ENCODE measurements at places on chromosomes 11 and 22. TPM values are rescaled to one million over a fixed set of nuclear protein-coding genes. Genes with fewer than 3 reads are reported as not detected.

DNA sequence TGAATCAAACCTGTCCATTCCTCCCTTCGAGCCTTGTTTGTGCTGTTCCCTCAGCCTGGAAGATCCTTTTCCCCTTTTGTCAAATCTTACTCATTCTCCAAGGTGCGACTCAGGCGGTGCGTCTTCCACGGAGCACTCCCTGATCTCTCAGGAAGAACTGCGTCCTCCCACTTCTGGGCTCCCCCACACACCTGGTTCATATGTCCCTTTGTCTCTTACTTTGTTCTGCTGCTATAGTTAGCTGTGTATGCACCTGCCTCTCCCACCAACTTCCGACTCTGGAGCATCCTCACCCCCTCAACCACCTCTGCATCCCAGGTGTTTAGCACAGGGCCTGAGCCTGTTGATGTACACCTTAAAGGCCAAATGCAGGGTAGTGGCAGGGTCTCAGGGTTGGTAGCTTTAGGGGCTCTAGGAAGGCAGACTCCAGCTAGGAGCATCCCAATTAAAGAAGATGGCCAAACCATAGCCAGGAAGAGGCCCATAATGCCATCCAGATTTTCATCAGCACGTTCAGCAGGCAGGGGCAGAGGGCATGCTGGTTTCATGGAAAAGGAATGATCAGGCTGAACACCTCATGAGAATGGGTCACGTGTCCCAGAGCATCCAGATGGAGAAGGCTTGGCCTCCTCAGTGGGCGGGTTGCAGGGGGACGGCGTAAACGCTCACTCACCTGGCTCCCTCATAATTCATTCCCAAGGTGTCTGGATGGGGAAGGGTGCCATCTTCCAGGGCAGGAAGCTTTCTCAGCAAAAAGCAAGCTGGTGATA is 20.1 kb downstream of the PTPN5 start:
- no peak for DNase-seq

DNA sequence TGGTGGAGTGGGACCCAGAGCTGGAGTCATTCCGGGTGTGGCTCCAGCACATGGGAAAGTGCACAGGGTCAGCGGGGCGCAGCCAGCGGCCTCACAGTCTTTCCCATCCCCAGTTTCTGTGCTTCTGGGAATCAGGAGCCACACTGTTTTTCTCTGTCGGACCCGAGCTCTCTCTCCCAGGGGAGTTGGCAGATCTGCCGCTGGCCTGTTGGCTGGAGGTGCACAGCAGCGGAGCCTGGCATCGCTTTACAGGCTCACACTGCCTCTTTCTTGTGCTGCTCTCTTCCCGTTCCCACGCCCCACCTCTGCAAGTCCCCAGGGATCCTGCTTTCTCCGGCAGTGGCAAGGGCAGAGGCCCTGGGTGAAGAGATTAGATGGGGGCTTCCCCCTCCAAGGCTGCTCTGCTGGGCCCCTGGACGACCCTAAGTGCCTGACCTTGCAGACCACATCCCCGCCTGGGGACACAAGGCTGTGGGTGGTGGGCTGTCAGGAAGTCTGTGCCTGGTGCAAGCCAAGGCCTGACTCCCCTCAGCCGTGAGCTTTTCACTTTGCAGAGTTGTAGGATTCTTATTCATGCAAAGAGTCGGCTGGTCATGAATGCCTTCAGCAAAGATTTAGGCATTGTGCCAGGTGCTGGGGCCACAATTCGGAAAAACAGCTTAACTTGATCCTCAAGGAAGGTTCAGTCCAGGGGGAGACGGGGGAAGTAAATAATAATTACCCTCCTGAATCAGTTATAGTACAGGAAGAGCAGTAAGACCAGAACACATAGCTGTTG is 116.3 kb downstream of the TIMP3 start:
- DNase-seq: no peak

DNA sequence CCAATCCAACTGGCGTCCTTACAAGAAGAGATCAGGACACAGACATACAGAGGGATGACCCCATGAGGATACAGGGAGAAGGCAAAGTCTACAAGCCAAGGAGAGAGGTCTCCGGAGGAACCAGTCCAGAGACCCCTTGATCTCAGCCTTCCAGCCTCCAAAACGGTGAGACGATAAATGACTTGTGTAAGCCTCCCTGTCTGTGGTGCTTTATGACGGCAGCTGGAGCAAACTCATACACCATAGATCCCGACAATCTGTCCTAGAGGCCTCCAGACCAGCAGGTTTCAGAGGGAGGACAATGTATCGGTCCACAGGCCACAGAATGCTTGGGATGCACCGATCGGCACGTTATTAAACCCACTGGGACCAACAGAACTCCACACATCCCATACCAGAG is 383.3 kb downstream of the SHANK2 start:
- no peak for DNase-seq

DNA sequence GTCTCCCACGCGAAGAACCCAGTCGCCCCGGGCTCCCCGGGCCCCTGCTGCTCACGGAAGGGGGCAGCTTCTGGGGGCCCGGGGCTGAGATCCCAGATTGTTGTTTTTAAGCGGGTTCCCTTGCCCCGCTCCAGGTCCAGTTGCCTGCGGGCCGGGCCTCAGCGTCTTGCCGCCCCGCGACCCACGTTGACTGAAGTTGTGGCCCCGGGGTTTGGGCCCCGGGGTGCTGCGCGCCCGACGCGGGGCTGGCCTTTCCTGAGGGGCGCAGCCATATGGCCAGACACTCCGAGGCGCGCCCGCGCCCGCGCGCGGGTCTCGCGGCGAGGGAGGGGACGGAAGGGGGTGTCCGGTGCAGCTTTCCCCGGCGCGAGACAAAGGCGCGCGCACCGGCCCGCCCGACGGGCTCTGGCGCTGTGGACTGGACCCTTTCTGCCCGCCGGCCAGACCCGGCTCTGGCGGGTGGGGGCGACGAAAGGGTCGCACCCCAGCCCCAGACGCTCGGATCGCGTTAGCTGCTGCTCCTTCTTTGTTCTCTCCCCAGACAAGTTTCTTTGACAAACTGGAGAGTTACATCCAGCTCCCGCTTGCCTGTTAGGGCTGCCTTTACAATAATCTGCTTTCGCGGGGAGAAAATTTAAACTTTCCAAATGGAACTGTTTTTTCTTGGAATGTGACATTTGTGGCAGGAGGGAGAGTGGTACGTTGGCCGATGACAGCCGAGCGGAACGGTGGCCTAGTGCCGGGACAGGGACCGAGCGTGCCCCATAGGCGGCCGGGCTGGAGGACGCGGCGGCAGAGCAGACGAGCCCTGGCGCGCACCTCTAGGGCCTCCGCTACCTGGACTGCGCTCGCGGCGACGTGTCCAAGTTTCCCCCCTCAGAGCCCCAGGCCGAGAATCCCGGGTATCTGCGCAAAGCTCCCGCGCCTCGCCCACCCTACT is 716 bp downstream of the AMOTL1 start:
- DNase-seq: no peak

DNA sequence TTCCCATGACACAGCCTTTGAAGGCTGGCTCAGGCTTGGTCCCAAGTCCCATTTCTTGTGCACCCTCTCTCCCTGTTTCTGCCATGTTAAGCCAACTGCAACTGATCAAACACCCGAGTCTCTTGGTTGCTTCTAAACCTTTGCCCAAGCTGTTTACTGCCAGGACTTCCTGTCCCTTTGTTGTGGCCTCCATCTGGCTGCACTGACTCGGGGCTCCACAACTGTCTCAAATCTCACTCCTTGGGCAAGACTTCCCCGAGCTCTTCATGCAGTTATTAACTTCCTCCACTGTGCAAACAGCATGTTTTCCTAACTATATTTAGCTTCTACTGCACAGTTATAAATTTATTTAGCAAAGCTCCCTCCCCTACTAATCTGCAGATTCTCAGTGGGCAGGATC is 4.3 kb downstream of the VPREB1 start:
- no peak for DNase-seq

Gene TMEM191C
- total RNA-seq: 0.46 TPM

DNA sequence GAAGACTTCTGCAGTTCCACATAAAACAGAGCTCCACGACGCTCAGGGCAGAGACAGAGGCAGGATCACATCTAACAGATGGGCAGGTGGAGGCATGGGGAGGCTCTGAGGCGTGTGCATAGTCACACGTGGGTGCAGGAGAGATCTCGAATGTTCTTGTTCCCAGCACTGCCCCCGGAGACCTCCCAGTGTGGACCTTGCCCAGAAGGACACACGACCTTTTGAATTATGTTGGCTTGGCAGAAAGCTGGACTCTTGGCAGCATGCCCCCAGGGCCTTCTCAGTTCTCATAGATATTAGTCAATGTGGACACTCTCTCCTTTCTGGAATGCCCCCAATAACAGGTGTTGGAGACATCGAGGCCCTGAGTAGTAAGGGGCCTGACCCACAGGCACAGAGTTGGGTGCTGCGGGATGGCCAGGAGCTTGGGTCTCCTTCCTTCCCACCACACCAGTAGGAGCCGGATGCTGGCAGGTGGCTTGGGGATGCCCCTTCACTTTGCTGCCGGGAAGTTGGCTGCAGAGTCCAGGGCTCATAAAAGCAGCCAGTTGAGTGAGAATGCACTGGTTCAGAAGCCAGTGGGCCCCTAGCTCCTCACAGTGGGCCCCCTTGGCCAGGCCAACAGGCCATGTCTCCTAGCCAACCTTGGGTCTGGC is 12.1 kb downstream of the MYEOV start:
- no peak for DNase-seq

DNA sequence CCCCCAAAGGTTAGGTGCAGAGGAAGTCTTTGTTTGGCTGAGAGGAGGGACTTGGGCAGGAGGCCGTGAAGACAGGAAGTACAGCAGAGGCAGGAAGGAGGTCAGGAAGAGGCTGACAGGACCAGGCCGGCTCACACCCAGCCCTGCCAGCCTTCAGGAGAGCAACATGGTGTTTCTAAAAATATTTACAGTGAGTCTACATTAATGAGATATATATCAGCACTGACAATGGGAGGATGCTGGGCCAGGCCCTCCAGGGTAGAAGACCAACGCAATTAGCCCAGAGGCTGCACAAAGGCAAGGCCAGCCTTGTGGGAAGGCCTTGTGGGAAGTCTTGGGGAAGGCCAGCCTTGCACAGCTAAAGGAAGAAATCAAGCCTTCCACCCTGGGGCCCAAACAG is 7.9 kb upstream of the APLNR start:
- no peak for DNase-seq

- no peak for DNase-seq
These were observed 59.2 kb upstream of the PRODH start for GRCh38 chr22:18995327-18995711.

Gene RRP7A
- total RNA-seq: 40.5 TPM

DNA sequence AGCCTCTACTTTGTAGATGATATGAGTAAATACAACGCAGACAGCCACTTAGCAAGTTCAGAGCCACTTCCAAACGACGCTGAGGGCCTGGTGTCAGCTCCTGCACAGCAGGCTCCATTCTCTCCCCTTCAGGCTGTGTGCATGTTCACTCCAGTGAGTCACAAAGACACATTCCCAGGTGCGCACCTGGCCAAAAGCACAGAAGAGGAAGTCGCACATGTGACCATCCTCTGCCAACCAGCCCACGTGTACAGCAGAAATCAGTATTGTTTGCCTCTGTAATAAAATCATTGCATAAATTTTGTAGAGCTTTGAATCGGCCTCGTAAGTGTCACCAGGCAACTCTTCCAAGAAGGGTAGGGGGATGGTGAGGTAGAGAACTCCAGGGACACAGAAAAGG is 19.5 kb upstream of the TPH1 start:
- no peak for DNase-seq

Gene OR9G1
- not detected for total RNA-seq

DNA sequence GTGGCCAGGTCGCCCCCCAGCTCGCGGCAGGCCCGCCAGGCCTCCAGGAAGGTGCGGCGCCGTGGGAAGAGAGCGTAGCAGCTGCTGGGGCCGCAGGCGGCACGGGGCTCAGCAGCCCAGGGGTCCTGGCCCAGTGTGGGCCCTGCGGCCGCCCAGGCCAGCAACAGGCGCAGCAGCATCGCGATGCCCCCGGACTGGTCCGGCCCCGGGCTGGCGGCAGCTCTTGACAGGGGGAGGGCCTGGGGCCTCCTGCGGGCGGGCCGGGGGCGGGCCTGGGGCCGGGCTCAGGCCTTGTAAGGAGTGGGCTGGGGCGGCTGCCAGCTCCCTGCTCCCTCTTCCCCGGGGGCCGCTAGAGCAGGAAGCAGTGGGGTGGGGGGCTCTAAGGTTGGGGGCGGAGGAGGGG is at the start of gene CD248:
Gene CD248, minus strand, starts transcription at position 196 of the 403 bp plus-strand sequence. Its CDS starts 17 bp downstream, at position 179.
- DNase-seq: no peak

- no peak for DNase-seq
These were observed 628 bp upstream of the IGLL1 start for GRCh38 chr22:23580576-23581259.

GRCh38 chr11:68687311-68687710 is 3.0 kb downstream of the GAL start:
- DNase-seq: no peak

Gene CHADL
- total RNA-seq: 0.82 TPM

DNA sequence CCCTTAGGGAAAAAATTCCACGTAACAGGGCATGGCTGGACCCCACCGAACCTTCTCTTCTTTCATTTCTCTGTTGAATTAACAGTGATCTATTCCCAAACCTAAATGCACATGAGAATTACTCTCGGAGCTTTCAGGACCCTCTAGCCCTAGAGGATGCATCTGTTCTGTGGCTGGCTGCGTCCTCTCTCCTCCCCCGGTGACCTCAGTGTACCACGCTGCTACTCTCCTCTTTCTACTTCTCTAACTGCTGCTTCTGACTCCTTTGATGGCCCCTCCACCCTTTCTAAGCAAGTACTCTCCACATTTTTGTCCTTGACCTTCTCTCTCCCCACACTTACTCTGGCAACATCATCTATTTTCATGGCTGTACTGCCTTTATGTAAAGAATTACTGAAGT is 12.1 kb upstream of the APOA1 start:
- DNase-seq: no peak

Gene ZBTB16
- not detected for total RNA-seq

- peak; percentile 87 for DNase-seq
These were observed 27.9 kb downstream of the FAM83F start for GRCh38 chr22:40022536-40023240.

DNA sequence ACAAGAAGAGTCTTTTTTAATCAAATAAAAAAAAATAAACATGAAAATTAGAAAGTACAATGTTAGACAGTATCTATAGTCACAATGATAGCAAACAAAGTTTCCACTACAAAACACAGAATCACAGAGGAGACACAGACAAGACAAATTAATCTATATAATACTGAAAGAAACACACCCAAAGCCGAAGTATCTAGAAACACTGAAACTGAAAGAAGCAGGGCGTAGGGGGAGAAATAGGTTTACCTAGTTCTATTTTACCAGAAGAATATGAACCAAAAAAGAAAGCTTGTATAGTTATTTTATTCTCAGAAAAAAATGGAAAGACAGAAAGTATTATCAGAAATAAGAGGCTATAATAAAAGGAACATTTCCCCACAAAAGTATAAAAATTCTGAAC is 27.1 kb upstream of the NUP50 start:
- no peak for DNase-seq

Gene VSTM5
- total RNA-seq: 0.11 TPM

- no peak for DNase-seq
These were observed 15.9 kb downstream of the PRSS23 start for GRCh38 chr11:86816251-86816726.

Measured in foreskin keratinocyte (primary cell).